ENCODE measurements at places on chromosomes 13 and 19.

DNA sequence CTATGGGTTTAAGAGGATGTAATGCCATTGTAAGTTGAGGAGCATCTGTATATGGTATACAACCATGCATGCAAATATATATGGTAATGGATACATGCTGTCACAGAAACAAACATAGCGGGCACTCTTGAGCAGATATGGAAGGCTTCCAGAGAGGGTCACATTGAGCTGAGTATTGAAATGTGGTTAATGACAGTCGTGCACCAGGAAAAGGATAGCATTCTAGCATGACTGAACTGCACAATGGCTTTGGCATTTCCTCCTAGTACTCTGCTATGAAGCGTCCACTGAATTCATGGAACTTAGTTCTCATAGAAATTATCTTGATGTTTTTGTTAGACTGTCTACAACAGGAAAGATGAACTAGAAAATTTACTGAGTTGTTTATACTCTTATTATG lies 25.2 kb downstream of the DGKH start:
- no peak for DNase-seq

DNA sequence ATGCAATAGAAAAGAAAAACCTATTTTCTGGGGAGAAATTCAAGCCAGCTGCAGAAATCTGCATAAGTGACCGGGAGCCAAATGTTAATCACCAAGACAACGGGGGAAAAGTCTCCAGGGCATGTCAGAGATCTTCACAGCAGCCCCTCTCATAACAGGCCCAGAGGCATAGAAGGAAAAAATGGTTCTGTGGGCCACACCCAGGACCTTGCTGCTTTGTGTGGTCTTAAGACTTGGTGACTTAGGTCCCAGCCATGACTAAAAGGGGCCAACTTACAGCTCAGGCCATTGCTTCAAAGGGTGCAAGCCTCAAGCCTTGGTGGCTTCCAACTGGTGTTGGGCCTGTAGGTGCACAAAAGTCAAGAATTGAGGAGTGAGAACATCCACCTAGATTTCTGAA lies 2847.6 kb upstream of the PCDH20 start:
- no peak for DNase-seq

DNA sequence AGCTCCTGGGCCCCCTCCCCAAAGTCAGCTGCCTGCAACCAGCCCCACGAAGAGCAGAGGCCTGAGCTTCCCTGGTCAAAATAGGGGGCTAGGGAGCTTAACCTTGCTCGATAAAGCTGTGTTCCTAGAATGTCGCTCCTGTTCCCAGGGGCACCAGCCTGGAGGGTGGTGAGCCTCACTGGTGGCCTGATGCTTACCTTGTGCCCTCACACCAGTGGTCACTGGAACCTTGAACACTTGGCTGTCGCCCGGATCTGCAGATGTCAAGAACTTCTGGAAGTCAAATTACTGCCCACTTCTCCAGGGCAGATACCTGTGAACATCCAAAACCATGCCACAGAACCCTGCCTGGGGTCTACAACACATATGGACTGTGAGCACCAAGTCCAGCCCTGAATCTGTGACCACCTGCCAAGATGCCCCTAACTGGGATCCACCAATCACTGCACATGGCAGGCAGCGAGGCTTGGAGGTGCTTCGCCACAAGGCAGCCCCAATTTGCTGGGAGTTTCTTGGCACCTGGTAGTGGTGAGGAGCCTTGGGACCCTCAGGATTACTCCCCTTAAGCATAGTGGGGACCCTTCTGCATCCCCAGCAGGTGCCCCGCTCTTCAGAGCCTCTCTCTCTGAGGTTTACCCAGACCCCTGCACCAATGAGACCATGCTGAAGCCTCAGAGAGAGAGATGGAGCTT lies 4.7 kb upstream of the CEACAM5 start:
- DNase-seq, result no peak

GRCh38 chr13:45178349-45179162 lies 22.3 kb downstream of the KCTD4 start:
- DNase-seq, result no peak

DNA sequence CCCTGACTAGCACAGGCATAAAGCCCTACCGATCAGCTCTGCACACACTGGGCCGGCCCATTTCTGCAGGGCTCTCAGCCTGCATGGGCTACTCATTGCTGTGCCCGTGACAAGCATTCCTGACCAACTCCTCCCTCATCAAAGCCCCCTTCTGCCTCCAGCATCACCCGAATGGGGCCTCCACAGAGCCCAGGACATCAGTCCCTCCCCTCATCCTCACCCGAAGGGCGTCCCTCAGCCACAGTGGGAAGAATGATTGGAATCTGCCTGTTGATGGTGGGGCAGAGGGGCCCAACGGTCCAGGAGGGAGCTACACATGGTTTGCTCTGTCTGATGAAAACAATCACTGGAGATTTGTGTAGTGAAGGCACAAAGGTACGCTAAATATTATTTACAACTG lies 43.8 kb downstream of the SERP2 start:
- no peak for DNase-seq

GRCh38 chr13:78997902-78998629 lies 339.1 kb upstream of the OBI1 start:
- no peak for DNase-seq

GRCh38 chr13:69458013-69458412 lies 649.6 kb upstream of the ATXN8OS start:
- DNase-seq, result no peak

- DNase-seq, result no peak
Observed at GRCh38 chr13:112854321-112854720, 114.7 kb upstream of the MCF2L start.

DNA sequence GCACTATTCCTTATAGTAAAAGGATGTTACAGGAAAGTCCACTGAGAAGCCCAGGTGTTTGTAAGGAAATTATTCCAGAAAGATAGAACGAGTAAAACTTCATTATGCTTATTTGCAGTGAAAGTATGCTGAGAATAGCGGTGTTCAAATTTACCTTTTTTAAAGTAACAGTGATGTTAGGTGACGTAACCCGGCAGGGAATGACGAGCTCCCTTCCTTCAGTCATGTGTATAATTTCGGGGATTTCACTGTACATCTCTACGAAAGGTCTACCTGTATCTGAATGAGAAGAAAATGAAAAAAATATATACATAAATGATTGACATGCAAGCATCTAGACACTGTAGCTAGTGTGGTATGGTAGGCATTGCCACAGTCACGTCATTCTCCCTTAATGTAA lies 56.9 kb downstream of the FLT1 start:
- no peak for DNase-seq

- no peak for DNase-seq
Observed at GRCh38 chr19:14371301-14371821, 9.9 kb upstream of the ADGRE5 start.
